ENCODE measurements at places on chromosomes 1 and 21.

DNA sequence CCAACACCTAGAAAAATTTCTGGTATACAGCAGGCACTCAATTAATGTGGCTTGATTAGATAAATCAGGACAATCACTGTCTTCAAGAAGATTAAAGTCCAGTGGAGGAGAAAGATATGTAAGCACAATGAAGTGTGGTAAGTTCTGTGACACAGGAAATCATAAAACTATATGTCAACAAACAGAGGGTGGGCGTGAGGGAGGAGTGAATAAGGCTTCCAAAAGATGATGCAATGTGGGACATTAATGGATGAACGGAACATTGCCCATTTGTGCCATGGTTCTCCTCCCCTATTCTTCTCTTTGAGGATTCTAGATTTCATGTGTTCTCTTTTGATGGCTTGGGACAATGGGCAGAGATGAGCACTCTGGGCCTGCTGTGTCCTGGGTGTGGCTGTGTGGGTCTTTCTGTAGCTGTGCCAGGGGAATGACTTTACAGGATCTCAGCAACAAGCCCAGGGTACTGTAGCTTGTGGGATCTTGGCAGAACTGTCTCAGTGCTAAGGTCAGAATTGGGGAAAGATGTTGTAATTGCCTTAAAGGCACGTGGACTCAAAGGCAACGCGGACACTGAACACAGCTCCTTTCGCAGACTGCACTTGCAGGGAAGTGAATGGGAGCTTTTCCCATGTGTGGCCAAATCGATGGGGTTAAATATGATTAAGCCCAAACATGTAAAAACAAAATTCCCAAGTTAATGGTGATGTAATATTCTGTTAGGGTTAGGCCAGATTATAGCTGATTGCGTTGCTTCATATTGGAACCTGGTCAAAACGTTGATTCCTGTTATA lies 366.9 kb downstream of the TGFB2 start:
- no peak for DNase-seq

- DNase-seq: no peak
Measured at GRCh38 chr1:181095763-181096184, 7.3 kb downstream of the IER5 start.

DNA sequence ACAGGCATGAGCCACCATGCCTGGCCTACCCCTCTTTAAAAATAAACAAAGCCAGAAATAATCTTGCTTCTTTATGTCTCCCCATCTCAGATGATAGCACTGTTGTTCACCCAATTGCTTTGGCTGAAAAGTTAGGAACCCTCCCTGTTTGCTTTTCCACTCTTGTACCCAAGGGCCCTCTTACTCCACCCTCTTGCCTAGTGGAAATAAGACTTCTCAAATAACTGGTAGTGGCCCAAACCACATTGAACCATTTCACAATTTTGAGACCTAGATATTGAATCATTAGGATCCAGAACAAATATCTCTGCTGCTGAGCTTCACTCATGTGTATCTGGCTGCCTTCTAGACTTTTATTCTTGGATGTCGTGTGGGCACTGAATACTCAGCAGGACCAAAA lies 37.7 kb downstream of the RNF220 start:
- no peak for DNase-seq

DNA sequence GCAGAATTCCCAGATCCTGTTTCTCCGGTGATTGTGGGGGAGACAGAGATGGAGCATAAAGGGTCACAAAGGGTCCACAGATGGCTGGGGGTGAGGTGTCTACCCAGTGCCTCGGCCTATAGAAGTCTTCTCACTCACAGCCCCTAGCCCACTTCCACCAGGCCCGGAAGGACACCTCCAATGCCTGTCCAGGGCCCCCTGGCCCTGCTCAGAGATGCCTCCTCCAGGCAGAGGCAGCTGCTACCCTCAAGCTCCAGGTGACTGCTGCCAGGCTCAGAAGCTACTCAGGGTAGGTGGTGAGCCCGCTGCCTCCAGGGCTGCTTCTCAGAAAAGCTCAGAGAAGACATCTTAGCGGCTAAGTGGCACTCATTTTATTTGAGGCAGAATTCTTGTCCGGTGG lies 22.0 kb upstream of the ZC3H12A start:
- no peak for DNase-seq

DNA sequence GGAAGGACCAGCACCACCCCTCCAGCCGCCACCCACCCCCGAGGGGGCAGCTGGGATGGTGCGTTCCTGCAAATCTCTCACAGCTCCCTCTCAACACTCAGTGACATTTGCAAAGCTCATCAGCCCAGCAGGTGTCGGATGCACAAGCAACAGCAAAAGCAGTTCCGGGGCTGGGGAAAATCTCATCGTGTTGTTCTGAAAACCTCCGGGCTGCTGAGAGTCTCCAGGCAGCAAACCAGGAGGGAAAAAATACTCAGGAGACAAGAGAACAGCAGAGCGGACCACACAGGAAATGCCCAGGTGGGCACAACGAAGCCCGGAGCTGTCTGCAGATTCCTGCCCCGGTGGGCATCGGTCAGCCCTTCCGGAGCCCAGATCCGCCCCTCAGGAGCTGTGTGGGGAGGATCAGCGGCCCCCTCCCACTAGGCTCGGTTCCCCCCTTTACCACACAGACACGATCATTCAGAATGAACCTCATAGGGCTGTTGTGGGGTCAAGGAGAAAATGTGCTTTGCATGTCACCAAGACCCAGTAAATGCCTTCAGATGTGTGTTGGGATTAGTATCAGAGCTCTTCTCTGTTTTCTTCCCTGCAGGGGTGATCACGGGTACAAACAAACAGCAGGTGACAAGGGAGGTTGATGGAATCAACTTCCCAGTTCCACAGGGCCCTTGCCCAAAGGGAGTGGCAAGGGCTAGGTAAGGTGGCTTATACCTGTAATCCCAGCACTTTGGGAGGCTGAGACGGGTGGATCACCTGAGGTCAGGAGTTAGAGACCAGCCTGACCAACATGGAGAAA lies 127.0 kb upstream of the TIAM1 start:
- DNase-seq: no peak

DNA sequence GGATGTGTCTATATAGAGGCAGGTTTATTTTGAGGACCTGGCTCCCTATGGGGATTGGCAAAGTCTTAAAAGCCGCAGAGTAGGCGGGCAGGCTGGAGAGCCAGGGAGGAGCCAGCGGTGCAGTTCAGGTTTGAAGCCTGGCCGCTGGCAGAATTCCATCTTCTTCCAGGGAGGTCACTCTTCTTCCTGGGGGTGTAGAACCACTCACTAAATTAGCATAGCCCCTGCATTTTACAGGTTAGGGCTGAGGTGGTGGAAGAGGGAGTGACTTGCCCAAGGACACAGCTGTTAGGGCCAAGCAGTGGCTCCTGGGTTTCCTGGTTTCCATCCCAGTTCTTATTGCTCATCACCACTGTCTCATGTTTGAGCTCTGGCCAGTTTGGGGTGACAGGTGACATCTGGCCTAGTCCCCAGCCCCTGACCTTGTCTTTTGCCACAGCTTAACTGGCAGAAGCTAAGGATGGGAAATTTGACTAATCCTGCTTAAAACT lies 1.4 kb downstream of the PINK1 start:
- no peak for DNase-seq

DNA sequence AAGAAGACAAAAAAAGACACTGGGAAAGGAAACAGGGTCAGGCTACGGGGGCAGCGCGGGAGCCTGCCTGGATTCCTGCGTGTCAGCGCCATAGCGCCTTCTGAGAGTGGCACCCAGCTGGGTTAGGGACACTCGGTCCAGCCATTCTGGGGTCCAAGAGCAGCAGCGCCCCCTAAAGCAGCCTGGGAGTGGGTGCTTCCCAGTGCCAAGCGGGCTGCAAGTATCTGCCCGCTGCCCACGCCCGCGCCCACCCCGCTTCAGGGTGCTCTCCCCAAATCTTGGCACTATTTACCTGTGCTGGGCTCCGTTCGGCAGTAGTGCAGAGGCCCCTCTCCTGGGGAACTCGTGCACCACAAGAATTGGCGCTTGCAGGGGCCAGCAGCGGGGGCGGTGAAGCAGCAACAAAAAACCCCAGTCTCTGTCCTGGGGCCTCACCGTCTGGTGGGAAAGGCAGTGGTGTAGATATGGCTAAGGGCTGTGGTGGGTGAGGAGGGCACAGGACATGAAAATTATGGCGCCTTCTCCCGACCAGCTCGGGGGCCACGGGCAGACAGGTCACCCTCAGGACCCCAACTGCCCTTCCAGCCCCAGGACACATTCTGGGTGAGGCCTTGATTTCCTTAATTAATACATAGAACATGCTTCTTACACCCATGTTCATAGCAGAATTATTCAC lies 24.1 kb upstream of the LBR start:
- DNase-seq: no peak

- no peak for DNase-seq
Measured at GRCh38 chr21:25582164-25582790, 25.0 kb downstream of the MRPL39 start.

- no peak for DNase-seq
Measured at GRCh38 chr1:93015590-93015989, 54.3 kb upstream of the DIPK1A start.

DNA sequence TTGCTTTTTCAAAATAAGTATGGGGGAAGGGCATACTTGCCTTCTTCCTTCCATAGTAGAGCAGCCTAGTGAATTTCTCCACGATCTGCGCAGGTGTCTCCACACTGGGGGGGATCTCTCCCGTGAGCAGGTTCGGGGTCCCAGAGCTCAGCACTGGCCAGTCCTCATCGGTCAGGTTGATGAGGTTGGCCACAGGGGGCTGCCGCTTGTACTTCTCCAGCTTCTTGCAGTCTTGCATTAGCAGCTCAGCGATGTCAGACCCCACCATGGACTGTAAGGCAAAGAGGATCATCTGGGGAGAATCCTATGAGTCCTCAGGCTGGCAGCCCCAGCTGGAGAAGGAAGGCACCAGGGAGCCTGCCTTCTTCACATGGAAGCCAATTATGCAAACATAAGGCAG lies 11.8 kb downstream of the SEC16B start:
- no peak for DNase-seq

- no peak for DNase-seq
Measured at GRCh38 chr1:165624441-165624840, 6.6 kb upstream of the MGST3 start.

GRCh38 chr21:33296156-33296555 lies 28.6 kb upstream of the IFNAR1 start:
- DNase-seq: no peak

GRCh38 chr1:57470036-57470435 lies 46.2 kb upstream of the DAB1 start:
- peak; percentile 60 for DNase-seq

DNA sequence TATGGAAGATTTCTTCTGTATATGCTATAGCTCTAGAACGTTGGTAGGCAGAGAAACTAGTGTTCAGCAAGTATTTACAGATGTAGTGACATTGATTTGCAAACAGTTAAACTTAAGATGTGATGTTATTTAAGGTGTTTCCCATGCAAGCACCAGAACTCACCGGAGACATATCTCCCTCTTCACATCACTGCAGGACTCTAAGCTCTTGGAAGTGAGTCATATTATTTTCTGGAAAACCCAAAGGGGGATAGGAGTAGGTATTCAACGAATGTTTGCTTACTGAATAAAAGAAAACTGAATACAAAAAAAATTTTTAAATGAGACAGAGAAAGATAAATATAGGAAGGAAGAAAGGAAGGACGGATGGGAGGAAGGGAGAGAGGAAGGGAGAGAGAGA lies 25.0 kb downstream of the RGS4 start:
- DNase-seq: no peak

GRCh38 chr21:41349619-41350390 lies 12.0 kb upstream of the MX2 start:
- DNase-seq: no peak

GRCh38 chr1:164755690-164756089 lies 196.7 kb downstream of the PBX1 start:
- no peak for DNase-seq

DNA sequence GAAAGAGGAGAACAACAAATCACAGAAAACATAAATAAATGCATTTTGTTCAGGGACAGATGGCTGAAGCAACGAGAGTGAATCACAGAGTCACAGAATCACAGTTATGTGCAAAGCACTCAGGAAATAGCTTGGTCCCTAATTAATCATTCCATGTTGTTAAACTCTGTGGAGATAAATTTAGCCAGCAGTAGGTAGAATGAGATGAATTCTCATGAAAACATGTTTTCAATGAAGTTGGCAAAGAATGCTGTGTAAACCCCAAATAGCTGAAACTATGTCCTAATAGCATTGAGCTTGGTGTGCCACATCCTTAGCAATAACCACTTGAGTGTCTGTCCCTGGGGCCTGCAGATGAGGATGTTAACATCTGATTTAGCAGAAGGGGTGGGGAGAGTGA lies 20.4 kb downstream of the LEPR start:
- DNase-seq: no peak

DNA sequence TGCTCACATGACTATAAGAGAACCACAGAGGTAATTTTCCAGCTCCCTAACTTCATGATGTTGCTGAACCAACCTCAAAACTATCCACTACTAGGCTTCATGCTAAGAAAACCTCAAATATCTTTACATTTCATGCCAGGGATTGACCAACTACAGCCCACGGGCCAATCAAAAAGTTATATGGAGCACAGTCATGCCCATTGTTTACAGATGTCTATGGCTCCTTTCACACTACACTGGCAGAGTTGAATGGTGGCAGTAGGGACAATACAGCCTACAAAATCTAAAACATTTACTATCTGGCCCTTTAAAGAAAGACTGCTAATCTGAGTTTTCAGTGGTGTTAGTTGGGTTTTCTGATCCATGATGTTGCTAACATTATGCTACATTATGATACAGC lies 154.8 kb downstream of the TM2D1 start:
- DNase-seq: no peak

GRCh38 chr1:92956254-92957029 lies 4.8 kb downstream of the DIPK1A start:
- no peak for DNase-seq

GRCh38 chr1:221865808-221866207 lies 123.9 kb upstream of the DUSP10 start:
- peak; percentile 65 for DNase-seq

DNA sequence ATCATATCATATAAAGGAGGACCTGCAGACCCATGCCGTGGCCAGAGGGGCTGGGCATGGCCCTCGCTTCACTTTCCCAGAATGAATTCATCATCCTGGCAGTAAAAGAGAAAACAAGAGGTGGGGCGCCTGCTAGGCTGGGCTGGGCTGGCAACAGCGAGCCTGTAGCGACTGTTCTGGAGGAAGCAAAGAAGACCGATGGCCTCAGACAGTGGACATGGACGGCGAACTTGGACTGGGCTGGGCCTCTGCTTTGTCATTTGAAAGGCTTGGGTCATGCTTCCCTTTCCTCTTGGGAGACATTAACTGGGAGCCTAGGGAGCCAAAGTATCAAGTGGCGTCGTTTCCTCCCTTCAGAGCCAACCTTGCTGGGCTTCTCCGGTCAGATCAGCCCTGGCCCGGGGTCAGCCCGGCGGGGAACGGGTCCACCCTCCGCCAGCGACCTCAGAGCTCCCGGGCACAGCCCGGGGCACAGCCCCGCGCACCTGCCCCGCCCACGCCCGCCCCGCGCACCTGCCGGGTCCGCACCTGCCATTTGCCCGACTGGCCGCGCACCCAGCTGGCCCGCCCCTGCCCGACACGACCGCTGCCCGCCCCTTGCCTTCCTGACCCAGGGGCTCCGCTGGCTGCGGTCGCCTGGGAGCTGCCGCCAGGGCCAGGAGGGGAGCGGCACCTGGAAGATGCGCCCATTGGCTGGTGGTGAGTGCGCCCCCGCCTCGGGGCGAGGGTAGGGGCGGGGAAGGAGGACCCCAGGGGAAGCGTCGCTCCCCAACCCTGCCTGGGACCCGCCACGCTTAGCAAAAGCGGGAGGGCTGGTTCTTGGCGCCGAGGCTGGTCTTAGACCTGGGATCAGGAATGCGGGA lies at the start of gene FAM3B:
FAM3B (plus strand) TSS at position 602 of the 863 bp plus-strand sequence; CDS start at position 681, 79 bp downstream.
- DNase-seq: no peak

- DNase-seq: no peak
Measured at GRCh38 chr21:42258150-42258884, 39.4 kb downstream of the ABCG1 start.

- DNase-seq: no peak
Measured at GRCh38 chr1:94515296-94515947, 26.1 kb downstream of the F3 start.

All from non-pigmented ciliary epithelial cell (primary cell).